ENCODE measurements at places on chromosomes 1 and 21.

GRCh38 chr1:27744556-27744955 lies 18.8 kb downstream of the FAM76A start:
- no peak for DNase-seq

GRCh38 chr21:35202431-35202830 lies 153.3 kb upstream of the RUNX1 start:
- DNase-seq = no peak

DNA sequence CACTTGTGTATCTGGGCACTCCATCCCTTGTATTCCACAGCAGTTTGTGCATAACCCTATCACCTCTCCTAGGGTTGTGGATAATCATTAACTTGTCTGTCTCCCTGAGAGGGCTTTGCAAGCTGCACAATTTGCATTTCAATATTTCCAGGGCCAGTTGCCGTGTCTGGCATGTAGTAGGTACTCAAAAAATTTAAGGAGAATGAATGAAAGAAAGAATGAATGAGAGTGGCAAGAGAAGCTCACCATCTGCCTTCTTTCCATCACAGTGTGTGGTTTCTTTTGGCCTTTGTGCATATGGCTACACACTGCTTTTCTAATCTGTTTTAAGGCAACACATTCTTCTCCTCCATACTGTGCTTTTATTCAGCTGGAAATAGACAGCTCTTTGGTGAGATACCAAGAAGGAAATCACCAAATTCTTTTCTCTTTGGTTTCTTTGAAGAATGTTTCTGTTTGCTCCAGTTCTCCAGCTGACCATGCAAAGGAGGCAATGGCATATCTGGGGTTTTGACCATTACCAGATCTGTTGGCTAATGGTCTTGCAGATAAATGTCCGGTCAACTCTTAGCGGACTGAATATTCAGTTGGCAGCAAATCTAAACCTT lies 49.4 kb downstream of the NGF start:
- DNase-seq = no peak

GRCh38 chr21:14766241-14766640 lies 220.1 kb upstream of the SAMSN1 start:
- DNase-seq = no peak

- peak; percentile 59 for DNase-seq
These were observed 14.8 kb upstream of the METTL18 start for GRCh38 chr1:169809370-169810095.

DNA sequence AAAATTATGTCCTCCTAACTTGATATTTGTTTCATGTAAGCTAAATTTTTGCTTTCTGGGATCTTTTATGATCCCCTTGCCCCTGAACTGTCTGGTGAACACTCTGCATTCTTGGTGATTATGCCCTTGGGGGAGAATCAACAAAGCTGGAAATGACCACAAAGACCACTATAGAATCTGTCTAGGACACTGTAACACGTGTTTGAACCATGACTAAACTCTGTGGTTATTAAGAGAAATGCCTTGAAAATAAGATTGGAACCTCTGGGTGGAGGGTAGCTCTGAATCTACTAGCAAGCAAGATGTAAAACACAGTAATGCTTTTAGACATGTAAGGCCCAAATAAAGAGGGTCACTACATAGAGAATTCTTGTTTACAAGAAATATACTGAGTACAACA lies 237.5 kb downstream of the HMCN1 start:
- DNase-seq = no peak

- no peak for DNase-seq
These were observed 951 bp upstream of the LINGO4 start for GRCh38 chr1:151806170-151806569.

Data from CD4-positive, alpha-beta T cell treated with Interleukin-21 for 1 hour (primary cell).